ENCODE measurements at places on chromosomes 13 and 19.

GRCh38 chr19:47450478-47450877 lies 21.2 kb downstream of the SLC8A2 start:
- no peak for DNase-seq

GRCh38 chr13:84279166-84279565 lies 396.9 kb upstream of the SLITRK1 start:
- DNase-seq: no peak

GRCh38 chr13:61142506-61142905 lies 273.1 kb downstream of the PCDH20 start:
- no peak for DNase-seq

GRCh38 chr13:36377826-36378468 lies 31.8 kb upstream of the SPART start:
- no peak for DNase-seq

- DNase-seq: no peak
Observed at GRCh38 chr13:45683701-45684100, 18.4 kb upstream of the CBY2 start.

- no peak for DNase-seq
Observed at GRCh38 chr19:4362101-4362828, 18.9 kb downstream of the MPND start.

- no peak for DNase-seq
Observed at GRCh38 chr13:26327940-26328725, 74.2 kb downstream of the CDK8 start.

GRCh38 chr19:46585539-46585938 lies 15.6 kb upstream of the CALM3 start:
- no peak for DNase-seq

GRCh38 chr13:23690668-23691067 lies 120.5 kb downstream of the TNFRSF19 start:
- no peak for DNase-seq

- no peak for DNase-seq
Observed at GRCh38 chr13:18949970-18950369, 231.7 kb downstream of the TUBA3C start.

DNA sequence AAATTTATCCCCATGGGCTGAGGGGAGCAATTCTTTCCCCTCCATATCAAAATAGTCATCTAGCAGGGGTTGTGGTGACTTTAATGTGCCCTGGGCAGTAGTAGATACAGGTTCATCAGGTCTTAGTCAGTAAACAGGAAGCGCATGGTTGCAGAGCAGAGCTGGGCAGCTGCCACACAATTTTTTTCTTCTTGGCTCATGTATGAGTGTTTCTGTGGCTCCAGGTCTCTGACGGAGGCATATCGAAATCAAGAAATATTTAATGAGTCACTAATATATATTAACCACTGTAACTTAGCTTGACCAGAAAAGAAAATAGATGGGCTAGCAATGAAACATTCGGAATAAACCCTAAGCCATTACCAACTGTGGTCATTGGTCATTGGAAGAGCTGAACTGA lies 68.4 kb upstream of the UBL3 start:
- no peak for DNase-seq

- DNase-seq: no peak
Observed at GRCh38 chr19:44737238-44738071, 11.1 kb upstream of the BCL3 start.

DNA sequence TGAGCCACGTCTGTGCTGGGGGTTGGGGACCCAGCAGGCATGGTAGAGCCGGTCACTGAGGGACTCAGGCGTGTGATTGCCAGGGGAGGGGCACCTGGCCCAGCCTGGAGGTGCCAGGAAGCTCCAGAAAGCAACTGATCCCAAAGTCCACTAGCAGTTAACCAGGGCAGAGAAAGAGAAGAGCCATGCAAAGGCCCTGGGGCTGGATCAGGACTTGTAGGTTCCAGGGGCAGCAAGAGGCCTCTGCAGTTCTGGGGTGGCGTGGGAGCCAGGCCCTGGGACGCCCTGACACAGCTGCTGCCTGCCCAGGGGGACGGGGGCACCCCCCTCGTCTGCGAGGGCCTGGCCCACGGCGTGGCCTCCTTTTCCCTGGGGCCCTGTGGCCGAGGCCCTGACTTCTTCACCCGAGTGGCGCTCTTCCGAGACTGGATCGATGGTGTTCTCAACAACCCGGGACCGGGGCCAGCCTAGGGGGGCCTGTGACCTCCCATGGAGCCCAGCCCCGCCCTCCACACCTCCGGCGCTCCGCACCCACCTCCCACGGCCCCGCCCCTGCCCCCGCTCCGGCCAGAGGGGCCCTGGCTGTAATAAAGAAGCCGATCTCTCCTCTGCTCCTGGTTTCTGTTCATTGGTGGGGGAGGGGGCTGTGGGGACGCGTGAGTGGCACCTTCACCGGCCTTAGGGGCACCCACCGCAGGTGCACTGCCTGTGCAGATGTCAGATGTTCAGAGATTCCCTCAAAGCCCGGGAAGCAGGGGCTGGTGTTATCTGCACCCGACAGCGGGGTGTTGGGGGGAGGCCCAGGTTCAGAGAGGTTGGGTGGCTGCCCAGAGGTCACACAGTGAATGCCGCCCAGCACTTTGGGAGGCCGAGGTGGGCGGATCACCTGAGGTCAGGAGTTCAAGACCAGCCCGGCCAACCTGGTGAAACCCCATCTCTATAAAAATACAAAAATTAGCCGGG lies 4.1 kb downstream of the AZU1 start:
- no peak for DNase-seq

GRCh38 chr13:36475468-36475867 lies 43.2 kb downstream of the CCNA1 start:
- no peak for DNase-seq

- DNase-seq: no peak
Observed at GRCh38 chr13:97758317-97758716, 195.2 kb upstream of the IPO5 start.

DNA sequence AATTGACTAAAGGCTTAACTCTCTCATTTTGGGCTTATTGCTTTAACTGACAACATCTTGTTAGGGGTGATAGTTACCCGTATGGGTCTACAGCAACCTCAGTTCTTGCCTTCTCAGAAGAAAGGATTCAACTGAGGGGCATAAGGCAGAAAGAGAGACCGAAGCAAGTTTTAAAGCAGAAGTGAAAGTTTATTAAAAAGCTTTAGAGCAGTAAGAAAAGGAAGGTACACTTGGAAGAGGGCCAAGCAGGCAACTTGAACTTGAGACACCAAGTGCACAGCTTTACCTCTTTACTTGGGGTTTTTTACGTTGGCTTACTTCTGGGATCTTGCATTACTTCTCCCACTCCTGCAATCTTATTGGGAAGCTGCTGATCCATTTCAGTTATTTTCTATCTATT lies 246.9 kb upstream of the PRR20A start:
- DNase-seq: no peak

DNA sequence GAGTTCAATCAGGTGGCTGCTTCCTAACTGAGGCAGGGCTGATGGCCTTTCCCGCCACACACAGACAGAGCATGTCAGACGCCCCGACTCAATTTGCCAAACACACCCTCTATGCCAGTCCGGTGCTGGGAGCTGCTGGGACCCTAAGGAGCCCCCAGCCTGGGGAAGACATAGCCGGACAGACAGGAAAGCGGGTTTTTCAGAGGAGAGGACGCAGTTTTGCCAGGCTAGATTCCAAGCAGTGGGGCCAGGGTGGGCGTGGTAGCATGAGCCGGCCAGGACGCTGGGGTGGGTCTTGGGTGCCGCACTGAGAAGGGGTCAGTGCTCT lies 19.8 kb downstream of the MAST3 start:
- no peak for DNase-seq

DNA sequence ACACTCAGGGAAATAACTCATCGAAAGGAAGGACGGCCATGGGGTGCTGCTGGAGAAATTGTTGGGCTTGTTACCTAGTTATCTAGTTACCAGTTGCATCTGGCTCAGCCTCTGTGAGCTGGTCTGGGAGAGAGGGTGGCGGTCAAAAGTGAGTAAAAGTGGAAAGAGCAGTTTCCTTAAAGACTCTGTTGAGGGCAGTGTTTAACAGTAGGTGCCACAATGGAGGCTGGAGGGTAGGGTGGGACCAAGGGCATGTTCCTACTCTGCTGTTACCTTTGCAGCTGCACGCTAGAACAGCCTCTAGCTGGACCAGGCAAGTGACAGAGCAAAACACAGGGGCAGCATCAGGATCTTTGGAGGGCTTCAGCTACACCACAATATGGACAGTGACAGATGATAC lies 228.8 kb upstream of the STARD13 start:
- no peak for DNase-seq

DNA sequence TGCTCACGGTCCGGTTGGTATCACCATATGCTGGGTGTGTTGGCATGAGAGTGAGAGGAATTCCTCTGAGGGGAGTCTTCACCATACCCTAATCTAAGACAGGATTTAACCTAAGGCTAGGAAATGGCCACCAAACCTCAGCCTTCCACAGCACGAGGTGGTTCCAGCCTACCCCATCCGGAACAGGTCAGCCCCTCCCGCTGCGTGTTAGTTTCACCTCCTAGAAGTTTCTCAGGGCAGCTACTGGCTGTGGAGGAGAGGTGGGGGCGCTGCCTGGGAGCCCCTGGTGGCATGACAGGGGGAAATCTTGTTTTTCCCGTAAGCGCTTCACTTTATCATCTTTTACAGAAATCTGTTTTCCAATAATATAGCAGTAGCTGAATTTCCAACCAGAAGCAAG lies 55.1 kb downstream of the RGCC start:
- no peak for DNase-seq

DNA sequence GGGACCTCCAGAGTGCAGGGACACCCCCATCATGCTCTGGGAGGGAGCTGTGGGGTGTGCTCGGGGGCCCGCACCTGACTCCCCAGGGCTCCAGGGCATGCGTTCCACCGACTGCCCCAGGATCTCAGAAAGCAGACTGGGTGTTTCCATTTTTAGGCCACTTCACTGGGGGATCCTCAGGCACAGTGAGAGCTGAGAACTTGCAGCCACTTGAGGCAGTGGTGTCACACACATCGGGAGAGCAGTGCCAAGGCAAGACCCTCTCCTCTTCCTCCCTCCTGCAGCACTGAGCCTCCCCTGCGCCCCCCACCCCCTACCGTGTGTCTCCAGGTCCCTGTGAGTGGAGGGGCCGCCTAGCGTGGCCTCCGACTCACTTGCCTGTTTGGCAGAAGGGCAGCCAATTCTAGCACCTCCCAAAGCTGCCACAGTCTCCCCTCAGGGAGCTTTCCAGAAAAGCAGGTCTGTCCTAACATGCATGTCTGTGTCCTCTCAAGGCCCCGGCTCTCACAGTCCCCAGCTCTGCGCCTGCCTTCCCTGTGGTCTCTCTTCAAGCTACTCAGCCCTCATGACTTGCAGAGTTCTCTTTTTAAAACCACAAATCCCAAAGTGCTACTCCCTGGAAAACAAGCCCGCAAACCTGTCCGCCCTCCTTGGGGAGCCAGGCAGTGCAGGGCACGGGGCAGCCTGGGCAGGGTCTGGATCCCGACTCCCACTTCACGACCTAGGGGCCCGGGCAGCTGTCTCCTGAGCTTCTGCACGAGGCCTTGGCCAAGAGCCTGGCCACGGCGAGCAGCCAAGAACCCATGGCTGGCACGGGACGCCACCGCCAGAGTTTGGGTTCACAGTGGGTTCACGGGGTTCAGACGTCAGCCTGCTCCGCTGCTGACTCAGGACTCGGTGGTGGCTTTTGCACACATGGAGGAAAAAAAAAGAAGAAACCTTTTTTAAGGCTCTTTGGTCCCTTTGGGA lies 94.1 kb downstream of the STK24 start:
- peak; percentile 17 for DNase-seq

GRCh38 chr13:86082121-86082520 lies 282.9 kb upstream of the SLITRK6 start:
- DNase-seq: no peak

DNA sequence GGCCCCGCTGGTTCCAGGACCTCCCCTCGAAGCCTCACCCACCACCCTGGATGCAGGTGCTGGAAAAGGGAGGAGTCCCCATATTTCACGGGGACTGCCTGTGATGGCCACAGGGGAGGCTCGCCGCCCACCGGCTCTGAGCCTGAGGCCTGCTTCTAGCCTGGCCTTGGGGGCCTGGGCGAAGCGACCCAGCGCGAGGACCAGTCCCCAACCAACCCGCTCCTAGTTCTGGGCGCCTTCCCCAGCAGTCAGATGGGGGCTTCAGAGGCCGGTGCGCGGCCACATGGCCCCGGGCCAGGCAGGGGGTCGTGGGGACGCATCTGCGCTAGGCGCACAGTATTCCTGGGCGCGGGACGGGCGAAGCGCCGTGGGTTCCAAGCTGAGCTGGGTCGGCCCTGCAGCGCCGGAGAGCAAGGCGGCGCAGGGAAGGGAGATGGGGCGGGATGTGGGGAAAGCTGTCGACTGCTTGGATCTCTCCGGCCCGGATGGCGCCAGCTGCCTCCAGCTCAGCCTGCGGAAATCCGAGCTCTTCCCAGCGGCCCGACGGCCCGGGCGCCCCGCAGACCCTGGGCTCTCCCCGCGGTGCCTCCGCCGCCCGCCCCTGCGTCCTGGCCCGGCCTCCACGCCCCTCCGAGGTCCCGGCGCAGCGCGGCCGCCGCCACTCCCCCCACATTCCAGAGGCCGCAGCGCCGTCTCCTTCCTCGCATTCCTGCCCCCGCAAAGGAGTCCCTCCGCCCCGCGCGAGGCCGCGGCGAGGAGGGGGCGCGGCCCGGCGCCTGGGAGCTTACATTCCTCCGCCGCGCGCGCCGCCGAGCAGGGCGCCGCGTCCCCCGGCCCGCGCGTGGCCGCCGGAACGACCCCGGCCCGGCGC lies at the start of gene WTIP:
Gene WTIP, plus strand, starts transcription at position 788 of the 871 bp plus-strand sequence. CDS start 217 bp downstream, outside the sequence.
- DNase-seq: no peak

GRCh38 chr19:47228168-47228936 lies 2.6 kb downstream of the BBC3 start:
- DNase-seq: no peak
